ENCODE measurements at places on chromosomes 12 and 14.
A peak's percentile ranks its signal among the peaks of the same experiment; 100 is the strongest.

DNA sequence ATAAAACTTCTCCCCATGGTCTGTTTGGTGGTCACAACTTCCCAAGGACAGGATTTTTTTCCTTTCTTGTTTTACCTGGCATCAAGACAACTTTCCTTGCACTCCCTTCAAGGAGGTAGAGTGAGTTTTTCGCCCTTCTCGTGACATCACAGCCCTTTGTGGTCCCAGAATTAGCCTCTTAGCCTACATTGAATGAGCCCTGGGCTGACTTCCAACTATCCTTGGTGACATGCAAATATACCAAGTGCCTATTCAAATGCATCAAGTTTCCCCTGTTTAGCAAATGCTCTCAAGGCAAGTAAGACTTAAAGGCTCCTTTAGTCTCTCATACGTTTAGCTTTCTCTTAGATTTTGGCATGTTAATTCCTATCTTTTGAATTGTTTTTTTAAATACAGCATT, 36.6 kb downstream of the TC2N start:
- DNase-seq, result no peak

DNA sequence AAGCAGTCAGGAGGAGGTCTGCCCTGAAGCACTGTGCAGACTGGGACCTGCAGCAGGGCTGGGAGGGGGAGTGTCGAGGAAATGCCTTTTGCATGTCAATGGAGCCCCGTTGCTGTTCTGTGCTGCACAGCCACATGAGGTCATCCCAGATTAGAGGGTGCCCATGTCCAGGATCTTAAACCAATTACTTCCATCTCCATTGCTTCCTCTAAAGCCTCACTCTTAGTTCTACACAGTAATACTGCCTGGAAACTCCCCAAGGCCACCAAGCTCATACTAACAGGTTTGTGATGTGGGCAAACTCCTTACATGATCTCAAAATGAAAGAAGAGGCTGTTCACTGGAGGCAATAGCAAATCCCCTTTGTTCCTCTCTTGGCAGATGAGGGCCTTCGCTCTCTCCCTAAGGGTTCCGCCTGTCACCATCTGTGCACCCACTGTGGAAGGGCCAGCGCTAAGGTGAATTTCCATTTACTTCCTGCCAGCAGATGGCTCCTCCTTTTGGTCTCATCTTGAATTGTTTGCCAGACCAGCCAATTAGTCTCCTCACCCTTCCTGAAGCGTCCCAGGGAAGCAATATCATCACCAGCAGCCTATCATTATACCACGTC, 35.4 kb upstream of the LTA4H start:
- no peak for DNase-seq

DNA sequence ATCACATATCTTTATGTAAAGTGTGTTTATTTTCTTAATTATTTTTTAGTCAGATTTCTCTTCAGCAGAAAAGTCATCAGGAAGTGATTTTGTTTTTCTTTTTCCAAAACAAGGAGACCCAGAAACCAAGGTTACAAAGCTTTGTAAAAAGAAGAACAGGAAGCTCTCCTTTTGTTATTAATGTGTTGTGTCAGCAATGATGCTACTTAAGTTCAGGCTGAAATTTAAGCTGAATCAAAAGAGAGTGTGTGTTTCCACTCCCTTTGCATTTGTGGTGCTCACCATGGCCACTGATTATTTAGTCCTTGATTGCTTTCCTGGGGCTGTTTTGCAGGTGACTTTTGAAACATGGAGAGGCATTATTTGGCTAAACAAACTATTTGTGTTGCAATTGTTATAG, 155.3 kb upstream of the ATP2B1 start:
- no peak for DNase-seq

GRCh38 chr14:105733081-105734065, 207.0 kb downstream of the TMEM121 start:
- DNase-seq, result no peak

- no peak for DNase-seq
These were observed 47.2 kb downstream of the MYF5 start for GRCh38 chr12:80763874-80764273.

DNA sequence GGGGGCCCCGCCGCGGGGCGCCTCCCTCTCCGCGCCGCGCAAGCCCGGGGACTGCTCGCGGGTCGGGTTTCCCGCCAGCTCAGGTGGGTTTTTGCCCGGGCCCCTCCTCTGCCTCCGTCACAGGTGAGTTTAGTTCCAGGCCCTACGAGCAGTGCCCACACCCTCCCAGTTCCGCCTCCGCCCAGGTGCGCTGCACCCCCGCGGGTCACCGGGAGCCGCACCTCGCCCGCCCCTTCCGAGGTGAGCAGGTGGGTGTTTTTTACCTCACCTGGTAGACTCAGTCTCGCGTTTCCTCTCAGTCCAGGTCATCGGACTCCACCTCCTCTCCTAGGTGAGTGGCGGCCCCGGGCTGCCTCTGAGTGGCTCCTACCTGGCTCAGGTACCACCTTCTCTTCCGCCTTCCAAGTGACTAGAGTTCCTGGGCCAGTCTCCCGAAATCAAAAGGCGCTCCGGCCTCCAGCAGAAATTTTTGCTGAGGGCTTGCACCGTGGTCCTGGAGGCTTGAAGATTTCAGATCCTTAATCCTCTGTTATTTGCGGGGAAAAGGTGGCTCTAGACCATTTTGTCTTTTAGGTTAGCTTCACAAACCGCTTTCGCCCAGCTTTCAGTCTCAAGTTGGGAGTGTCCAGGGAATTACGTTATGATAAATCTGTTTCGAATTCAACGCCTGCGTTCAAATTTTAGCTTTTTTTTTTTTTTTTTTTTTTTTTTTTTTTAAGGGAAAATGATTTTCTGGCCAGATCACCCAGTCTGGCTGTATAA, at the start of gene TMEM30B:
TSS of gene TMEM30B (minus strand) at position 153 of the 762 bp plus-strand sequence. CDS start 191 bp downstream, outside the sequence.
- no peak for DNase-seq

- no peak for DNase-seq
These were observed 303.0 kb downstream of the NUAK1 start for GRCh38 chr12:105835580-105836241.

DNA sequence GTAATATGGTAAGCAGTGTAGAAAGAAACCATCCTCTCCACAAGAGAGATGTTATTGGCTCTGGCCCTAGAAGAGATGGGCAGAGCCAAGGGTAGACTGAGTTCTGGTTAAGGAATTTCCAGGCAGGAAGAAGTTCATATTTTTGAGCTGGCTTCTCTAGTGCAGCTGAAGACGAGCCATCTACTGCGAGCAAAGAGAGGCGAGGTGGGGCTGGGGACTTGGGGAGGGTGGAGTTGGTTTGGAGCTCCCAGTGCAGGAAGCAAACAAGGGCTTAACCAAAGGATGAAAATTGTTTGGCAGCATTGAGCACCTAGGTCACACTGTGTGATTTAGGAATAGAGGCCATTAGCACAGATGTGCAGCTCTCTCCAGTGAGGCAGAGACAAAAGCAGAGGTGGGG, 239.6 kb downstream of the ZFP36L1 start:
- no peak for DNase-seq

GRCh38 chr14:38404100-38404541, 148.2 kb upstream of the CLEC14A start:
- no peak for DNase-seq

- DNase-seq, result no peak
These were observed 11.2 kb downstream of the TBX3 start for GRCh38 chr12:114672817-114673168.

- no peak for DNase-seq
These were observed 57.9 kb upstream of the FICD start for GRCh38 chr12:108457006-108457733.

DNA sequence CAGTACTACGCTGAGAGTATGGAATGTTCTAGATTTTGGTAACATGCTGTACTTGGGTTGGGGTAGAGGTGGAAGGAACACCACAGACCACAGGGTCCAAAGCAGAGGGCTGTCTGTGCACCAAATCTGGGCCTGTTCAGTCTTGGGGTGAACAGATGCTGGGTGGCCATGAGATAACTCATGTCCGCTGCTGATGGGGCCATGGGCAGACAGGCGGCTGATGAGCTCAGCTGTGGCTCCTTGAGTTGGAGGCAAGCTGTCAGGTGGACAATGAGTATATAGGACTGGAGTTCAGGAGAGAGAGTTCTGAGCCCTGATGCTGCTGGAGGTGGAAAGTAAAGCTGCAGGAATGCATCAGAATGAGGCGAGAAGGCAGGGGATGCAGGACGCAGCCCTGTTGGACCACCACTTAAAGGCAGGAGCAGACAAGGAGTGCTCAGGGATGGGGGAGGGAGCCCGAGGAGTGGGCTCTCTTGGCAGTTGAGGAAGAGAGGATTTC, 6.2 kb downstream of the SMIM41 start:
- DNase-seq, result no peak

DNA sequence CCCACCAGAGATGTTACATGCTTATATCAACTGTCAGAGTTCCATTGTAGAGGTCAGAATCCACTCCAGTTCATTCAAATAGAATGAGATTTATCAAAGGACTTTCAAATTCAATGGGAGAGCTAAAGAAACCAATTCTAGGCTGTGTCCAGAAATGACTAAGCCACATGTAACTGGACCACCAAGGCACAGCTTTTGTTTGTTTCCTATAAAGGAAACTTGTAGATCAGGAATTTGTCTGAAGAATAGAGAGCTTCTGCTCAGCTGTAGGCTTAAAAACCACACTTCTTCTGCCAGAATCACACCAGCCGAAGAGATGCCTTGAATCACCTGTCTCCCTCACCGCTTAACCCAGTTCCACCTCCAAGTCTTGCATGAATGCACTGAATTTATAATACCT, 134.0 kb upstream of the NEDD1 start:
- DNase-seq, result no peak

- no peak for DNase-seq
These were observed 961.9 kb upstream of the TMEM132C start for GRCh38 chr12:127304751-127305725.

DNA sequence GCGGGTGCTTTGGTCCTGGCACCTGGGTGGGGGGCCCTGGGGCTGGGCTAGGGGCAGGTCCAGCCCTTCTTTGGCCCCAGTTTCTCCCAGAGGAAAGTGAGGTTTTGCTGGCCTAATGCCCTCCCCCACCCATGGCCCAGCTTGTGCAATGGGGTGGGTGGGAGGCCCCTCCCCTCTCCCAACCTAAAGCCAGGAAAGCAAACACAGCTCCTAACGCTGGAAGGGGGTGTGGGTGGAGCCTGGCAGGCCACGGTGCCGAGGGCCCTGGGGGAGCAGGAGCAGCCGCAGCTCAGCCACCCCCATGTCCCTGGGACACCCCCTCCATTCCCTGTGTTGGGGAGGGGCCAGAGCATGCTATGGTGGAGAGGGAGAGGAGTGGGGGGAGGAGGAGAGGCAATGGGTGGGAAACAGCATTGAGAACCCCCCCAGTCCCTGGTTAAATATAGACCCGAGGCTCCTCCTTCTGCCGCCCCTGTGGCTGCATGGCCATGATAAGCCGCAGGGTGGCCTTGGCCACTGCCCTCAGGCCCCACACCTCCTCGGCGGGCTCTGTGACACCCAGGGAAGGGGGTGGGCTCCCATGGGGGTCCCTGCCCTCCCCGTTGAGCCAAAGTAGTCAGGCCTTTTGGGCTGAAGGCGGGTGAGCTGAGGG, 4.7 kb downstream of the EXOC3L4 start:
- DNase-seq, result no peak

DNA sequence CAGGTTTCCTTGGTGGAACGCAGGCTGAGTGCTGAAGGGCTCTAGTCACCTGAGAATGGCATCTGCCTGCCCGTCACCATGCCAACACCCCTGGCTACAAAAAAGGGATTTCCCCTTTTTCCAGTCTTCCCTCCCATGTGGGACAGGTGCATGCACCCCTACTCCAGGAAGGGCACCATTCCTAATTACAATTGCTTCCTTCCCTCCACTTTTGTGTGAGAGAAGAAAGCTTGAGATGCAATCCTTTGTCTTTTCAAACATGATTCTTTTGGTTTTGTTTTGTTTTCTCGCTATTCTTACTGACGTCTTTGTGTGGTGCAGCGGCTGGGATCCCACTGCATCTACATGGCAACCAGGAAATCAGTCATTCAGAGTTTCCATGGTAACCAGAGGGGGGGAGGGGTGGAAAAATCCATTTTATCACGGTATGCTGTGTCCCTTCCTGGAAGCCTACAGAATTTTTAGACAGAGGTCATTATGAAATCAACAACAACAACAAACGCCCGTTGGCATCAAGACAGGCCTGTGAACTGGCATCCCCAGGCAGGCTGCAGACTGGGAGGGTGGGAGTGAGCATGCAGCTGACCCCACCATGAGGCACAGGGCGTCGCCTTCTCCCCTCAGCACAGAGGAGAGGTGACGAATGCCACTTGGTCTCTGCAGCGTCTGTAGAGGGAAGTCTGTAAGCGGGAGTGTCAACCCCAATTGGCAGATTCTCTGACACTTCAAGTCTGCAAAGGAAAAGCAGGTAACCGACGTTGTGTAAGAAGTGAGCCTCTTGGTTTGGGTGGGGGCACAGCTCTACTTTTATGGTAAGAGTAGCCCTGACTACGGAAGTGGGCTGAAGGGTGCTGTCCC, 13.6 kb upstream of the GNG2 start:
- peak; percentile 62 for DNase-seq

GRCh38 chr12:82627799-82628198, 58.9 kb upstream of the TMTC2 start:
- DNase-seq, result no peak

DNA sequence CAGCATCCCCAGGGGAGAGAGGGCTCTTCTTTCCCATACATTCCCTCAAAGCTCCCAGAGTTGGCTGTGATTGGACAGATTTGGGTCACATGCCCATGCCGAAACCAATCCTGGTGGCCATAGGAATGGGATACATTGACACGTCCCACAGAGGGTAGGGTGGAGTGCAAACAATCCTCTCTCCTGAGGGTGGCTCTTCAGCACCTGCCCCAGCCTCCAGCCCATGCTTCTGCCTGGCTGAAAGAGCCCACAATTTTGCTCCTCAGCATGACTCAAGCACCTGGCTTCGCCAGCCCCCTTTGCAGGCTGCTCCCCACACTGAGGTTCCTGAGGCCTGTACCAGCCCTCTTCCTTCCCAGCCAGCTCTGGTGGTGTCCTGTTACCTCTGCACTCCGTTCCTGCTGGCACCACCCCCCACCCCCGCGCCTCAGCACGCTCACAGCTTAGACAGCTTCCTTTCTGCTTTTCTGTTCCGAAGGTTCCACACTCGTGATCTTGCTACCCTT, 71.7 kb downstream of the CCDC92 start:
- no peak for DNase-seq

DNA sequence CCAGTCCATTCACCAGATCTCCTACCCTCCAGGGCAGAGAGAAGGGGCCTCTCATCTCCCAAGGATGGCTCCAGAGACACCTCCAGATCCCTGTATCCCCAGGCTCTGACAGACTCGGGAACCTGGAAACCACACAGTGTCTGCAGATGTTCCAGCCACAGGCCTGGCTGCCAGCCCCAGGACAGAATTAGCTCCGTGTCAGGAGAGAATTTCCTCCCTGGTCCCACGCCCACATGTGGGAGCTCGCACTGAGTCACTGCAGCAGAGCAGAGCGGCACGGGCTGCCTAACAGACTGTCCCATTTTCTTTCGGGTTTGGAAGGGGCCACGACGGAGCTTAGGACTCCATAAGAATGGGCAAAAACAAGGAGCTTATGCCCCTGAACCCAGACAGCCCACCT, 33.6 kb downstream of the CMKLR1 start:
- DNase-seq, result no peak

DNA sequence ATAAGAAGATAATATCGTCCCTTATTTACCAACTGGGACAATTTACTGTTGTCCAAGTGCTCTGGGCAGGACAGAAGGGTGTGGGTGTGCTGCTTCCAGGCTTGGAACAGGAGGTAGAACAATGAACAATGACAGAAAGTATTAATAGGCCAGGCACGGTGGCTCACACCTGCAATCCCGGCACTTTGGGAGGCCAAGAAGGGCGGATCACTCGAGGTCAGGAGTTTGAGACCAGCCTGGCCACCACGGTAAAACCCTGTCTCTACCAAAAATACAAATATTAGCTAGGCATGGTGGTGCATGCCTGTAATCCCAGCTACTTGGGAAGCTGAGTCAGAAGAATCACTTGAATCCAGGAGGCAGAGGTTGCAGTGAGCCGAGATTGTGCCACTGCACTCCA, 2.5 kb downstream of the IFI27 start:
- no peak for DNase-seq

- no peak for DNase-seq
These were observed 21.2 kb upstream of the SLC38A4 start for GRCh38 chr12:46847001-46847400.

Measured in activated CD8-positive, alpha-beta memory T cell treated with anti-CD3 and anti-CD28 coated beads for 1 hour (primary cell).